Lower lobe of right lung (tissue), 2 donors: ENCODE measurements at places on chromosomes 7 and 10. TPM values are rescaled to one million over a fixed set of nuclear protein-coding genes. Genes with fewer than 3 reads are reported as not detected.

- DNase-seq = no peak
These were observed 30.5 kb upstream of the ZRANB1 start for GRCh38 chr10:124911124-124912067.

DNA sequence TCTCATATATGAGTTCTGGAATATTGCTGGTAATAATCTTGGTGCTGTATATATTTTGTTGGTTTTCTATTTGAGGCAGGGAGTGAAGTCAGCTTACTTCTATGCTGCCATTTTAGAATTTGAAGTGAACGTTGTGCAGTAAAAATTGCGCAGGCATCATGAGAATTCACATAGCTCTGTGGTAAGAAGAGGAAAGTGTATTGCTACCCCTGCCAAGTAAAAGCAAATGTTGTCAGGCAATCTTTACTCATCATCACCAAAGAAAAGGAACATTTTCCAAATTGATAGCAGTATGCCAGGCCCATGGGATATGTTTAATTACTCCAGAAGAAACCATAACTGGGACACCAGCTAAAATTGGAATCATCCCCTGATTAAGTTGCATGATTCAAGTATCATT is 13.4 kb downstream of the FEZF1 start:
- DNase-seq = no peak

ADAP1 gene
- 33.9 TPM for total RNA-seq

GRCh38 chr10:82827901-82828300 is 952.9 kb downstream of the NRG3 start:
- no peak for DNase-seq

GRCh38 chr7:123522066-123522465 is 12.3 kb downstream of the IQUB start:
- no peak for DNase-seq

- no peak for DNase-seq
These were observed 13.2 kb downstream of the CALML5 start for GRCh38 chr10:5485948-5486852.

AIFM2 gene
- total RNA-seq = 9.7 TPM

ELFN1 gene
- 1.4 TPM for total RNA-seq

TMEM213 gene
- 1.9 TPM for total RNA-seq

MARCHF5 gene
- 28.3 TPM for total RNA-seq

- no peak for DNase-seq
These were observed 19.6 kb downstream of the R3HCC1L start for GRCh38 chr10:98154076-98154475.

GRCh38 chr10:69461243-69462025 is 10.2 kb downstream of the TSPAN15 start:
- no peak for DNase-seq

GRCh38 chr7:100847360-100847759 is 5.2 kb upstream of the SLC12A9 start:
- no peak for DNase-seq

BMPR1A gene
- total RNA-seq = 37.0 TPM

GRCh38 chr10:59887006-59887405 is 19.4 kb downstream of the CCDC6 start:
- no peak for DNase-seq

- no peak for DNase-seq
These were observed 190.0 kb downstream of the RAPGEF5 start for GRCh38 chr7:22166928-22167327.

SPDYE16 gene
- total RNA-seq = 0.18 TPM

DNA sequence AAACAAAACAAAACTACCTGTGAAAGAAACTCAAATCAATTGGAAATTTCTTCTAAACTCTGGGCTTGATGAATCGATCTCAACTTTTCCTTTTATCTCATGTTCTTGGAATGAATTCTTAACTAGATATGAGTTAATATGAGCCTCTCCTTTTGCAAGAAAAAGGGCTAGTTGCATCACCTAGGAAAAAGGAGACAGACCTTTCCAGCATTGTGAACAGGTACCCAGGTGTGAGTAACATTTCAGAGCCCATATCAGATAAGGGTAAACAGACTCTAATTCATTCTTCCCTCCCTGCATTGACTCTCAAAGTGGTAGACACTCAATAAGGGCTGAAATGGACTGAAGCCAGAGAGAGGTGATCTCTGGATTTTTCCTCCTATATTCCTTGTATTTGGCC is 103.8 kb upstream of the AGR3 start:
- DNase-seq = no peak

- no peak for DNase-seq
These were observed 115.4 kb upstream of the ADO start for GRCh38 chr10:62688971-62689700.

GOLGA7B gene
- total RNA-seq = 1.0 TPM

DNA sequence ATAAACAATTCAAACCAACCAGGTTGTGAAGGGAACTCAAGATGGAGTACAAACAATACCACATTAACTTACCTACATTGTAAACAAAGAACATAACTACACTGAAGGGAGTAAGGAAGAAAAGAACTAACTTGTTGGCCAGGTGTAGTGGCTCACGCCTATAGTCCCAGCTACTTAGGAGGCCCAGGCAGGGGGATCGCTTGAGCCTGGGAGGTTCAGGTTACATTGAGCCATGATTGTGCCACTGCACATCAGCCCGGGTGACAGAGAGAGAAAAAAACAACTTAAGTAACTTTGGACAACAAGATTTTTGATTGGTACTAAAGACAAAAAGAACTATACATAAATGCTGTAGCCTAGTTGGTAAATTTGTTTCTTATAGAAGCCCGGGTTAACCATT is 68.8 kb downstream of the TRIL start:
- DNase-seq = no peak
